ENCODE measurements at places on chromosomes 1 and 21.

- no peak for DNase-seq
These were observed 2212.8 kb downstream of the MRPL39 start for GRCh38 chr21:23394458-23394857.

- no peak for DNase-seq
These were observed 20.7 kb downstream of the LGR6 start for GRCh38 chr1:202214089-202214843.

- no peak for DNase-seq
These were observed 6.8 kb upstream of the CLDN8 start for GRCh38 chr21:30222724-30223123.

DNA sequence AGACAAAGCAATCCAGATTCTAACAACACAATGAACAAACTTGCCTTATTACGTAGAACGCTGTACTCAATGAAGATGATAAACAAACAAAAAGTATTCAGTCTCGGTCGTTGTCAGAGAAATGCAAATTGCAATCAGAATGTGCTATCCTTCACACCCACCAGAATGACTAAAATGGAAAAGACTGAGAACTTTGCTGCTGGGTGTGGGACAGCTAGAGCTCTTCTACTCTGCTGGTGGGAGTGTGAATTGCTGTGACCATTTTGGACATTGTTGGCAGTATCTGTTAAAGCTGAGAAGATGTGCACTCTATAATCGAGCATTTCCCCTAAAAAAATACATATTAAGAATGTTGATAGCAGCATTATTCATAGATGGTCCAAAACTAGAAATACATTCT is 111.4 kb downstream of the PEX14 start:
- DNase-seq, result no peak

DNA sequence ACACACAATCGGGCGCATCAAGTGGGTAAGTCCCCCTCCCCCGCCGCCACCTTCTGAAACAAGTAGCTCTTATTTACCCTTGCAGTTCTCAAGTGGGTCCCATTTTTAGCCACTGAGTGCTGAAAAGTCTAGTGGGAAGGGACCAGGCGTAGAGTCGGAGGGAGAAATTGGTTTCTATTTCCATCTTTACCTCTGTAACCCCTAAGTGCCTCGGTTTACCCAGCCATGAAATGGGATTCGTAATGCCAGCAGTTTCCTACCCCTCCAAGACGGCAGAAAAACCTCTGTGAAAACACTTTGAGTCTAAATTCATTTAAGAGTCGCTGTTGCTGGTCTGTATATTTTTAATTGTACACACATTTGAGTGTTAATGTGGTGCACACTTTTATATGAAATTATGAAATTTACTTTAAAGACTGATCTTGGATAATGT is 928 bp downstream of the TLCD4 start:
- DNase-seq, result no peak

DNA sequence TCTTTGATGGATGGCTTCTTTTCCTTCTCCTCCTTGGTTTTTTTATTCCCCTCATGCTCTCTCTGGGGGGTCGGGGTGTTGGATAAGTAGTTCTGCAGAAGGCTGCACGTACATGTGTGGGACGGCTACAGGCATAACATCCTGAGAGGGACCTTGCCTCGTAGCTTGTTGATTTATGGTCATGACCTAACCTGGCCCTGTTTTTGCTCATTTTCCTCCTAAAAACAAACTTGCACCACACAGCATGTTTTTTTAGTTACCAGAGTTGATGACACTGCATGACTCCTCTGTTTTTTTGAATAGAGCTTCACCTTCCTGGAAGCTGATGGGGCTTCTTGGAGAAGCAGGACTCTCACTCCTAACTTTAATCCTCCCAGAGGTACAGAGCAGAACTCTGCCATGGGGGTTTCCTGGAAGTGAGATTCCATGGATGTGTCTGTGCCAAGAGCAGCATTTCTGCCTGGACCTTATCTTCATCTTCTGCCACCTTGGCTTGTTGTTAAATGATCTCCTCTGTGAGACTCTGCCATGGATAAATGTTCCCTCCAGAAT is 114.7 kb downstream of the PAPPA2 start:
- no peak for DNase-seq

DNA sequence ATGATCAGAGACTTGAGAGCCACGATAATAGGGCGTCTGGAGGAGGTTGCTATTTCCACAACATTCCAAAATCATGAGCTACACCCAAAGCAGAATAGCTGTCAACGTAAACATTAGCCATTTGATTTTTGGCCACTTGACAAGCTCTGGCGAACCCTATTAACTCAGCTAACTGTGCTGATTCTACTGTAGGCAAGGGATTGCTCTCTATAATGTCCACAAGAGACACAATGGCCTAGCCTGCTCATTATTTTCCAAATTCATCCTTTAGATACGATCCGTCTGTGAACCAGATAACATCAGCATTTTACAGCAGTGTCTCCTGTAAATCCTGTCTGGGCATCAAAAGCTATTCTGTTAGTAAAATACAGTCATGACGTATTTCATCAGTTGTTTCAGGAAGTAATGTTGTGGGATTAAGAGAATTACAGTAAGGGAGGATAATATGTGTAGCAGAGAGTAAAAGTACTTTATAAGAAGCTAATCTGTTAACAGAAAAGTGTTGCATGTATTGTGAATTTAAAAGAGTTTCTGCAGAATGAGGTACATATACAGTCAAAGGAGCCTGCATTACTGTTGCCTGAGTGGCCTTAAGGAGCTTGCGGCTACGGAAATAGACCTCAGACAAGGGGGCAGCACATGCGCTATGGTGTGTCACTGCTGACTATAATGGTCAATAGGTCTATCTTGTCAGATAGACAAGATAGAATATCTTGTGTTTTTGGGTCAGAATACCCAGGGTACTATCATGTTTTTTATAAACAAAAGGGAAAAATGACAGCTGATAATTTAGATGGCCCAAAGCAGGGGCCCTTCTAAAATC is 44.9 kb upstream of the TINAGL1 start:
- DNase-seq, result peak; percentile 38
